ENCODE measurements at places on chromosomes 7 and 10.

- no peak for DNase-seq
Measured at GRCh38 chr10:70942125-70942524, 53.8 kb upstream of the PCBD1 start.

DNA sequence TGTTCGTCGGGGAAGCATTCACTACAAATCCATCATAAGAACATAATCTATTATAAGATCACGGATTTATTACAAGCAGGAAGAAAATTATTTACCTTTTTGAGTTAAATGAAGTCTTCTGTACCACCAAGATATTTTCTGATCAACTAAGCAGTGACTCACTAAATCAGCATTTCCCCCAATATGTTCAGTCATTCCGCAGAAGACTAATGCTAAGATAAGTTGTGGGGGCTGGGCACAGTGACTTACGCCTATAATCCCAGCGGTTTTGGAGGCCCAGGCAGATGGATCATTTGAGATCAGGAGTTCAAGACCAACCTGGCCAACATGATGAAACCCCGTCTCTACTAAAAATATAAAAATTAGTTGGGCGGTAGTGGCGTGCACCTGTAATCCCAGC is 144.2 kb upstream of the EGR2 start:
- no peak for DNase-seq

- peak; percentile 48 for DNase-seq
Measured at GRCh38 chr7:151863386-151864079, 13.4 kb downstream of the PRKAG2 start.

DNA sequence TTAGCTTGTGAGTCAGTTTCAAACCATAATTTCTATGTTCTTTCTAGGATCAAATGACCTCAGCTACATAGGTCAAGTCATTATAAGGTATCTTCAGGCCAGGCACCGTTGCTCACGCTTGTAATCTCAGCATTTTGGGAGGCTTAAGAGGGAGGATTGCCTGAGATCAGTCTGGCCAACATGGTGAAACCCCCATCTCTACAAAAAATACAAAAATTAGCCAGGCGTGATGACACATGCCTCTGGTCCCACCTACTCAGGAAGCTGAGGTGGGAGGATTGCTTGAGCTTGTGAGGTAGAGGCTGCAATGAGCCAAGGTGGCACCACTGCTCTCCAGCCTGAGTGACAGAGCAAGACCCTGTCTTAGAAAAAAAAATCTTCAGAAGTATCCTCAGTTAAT is 362.3 kb downstream of the GATA3 start:
- DNase-seq: no peak

DNA sequence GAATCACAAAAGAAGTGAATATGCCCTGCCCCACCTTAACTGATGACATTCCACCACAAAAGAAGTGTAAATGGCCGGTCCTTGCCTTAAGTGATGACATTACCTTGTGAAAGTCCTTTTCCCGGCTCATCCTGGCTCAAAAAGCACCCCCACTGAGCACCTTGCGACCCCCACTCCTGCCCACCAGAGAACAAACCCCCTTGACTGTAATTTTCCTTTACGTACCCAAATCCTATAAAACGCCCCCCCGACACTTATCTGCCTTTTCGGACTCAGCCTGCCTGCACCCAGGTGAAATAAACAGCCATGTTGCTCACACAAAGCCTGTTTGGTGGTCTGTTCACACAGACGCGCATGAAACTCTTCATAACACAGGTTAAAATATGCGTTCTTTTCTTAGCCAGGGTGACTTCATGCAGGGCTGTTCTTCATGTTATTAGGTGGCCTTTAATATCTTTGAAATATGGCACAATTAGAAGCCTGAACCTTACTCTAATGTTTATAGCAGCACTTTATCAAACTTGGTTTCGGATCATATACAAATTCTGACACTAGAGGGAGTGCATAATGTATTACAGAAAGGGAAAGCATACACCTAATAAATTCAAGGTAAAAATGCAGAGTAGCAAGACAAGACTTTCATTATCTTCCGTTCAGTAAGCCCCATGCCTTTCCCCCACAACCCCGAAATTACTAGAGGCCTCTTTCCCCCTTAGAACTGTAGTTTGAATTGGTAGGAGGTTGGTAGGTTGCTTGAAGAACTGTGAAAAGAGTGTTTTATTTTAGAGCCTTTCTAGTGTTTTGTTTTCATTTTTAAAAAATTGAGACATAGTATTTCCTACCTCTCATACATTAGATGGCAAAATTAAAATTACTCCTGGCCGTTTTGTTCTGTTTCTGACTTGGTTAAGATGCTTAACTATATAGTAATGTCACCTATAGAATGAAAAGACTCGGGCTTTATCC is 117.9 kb downstream of the NPY start:
- no peak for DNase-seq

GRCh38 chr7:23012908-23013714 is 819 bp downstream of the HYCC1 start:
- peak; percentile 30 for DNase-seq

GRCh38 chr10:71308985-71309384 is 10.1 kb upstream of the SLC29A3 start:
- no peak for DNase-seq
